ENCODE measurements at places on chromosomes 6 and 20.

GRCh38 chr6:107565165-107565723 lies 75.3 kb downstream of the SOBP start:
- no peak for DNase-seq

DNA sequence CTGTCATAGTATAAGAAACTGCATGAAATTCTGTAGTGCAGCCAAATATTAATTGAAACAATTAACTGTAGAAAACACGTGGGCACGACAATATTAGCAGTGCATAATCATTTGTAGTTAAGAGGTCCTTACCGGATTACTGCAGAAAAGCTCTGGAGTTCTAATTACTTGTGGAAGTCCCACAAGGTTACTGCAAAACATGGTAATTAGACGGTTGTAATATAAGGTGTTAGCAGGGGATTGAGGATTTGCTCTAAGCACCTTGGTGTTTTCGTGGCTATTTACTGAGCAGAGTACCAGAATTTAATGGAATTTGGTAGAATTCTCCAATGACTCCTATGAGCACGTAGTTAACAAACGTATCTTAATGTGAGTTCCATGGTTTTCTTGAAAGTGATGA lies 473.6 kb upstream of the AGPAT4 start:
- peak; percentile 24 for DNase-seq

- DNase-seq, result no peak
These were observed 148.6 kb upstream of the MAN1A1 start for GRCh38 chr6:119497988-119498727.

- peak; percentile 54 for DNase-seq
These were observed 21.0 kb downstream of the SRSF3 start for GRCh38 chr6:36615018-36615761.

- DNase-seq, result no peak
These were observed 5.1 kb downstream of the PCED1A start for GRCh38 chr20:2835331-2835796.

GRCh38 chr6:169833258-169833794 lies 81.9 kb downstream of the ERMARD start:
- DNase-seq, result no peak

Data from D721Med (cell line).